ENCODE measurements at places on chromosomes 3 and 15.

GRCh38 chr3:151130428-151130827, 45.0 kb downstream of the MED12L start:
- no peak for DNase-seq

DNA sequence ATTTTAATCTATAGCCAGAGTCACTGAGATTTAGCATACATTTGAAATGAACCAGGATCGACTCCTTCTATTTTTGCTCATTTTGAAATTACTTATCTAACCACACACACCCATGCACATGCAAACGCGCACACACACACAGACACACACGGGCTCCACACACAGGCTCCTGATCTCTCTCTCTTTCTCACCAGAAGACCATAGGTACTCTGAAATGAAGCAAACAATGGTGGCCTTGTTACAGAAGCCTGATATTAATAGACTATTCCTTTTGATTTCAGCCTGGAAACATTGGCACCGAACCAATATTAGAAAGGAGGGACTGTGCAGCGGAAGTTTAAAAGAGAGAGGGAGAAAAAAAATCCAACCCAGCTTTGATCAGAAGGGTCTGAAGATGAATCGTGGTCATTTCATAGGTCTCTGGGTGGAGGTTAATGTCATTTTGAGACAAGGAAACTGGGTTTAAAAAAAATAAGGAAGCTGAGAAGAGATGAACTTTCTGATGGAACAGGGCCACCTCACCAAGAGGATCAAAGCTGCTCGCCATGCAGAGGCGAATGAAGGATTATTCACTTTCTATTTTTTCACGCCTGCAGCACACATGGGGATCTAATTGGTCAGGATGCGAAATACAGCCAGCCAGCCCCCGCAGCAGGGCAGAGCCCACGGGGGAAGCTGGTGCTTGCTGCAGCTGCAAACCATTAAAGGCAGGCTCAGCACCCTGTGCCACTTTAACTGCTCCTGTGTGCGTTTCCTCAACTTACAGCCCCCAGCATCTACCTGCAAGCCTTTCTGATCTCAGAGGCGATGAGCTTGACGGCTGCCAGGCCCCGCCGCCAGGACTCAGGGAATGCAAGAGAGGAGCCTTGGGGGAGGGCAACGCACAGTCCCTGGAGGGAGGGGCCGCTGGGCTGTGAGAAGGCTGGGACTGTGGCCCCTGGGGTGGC, 88.8 kb downstream of the HES1 start:
- DNase-seq: no peak

- no peak for DNase-seq
These were observed 4.6 kb upstream of the PRICKLE2 start for GRCh38 chr3:64229903-64230302.

- no peak for DNase-seq
These were observed 18.1 kb upstream of the VGLL4 start for GRCh38 chr3:11661827-11662226.

GRCh38 chr3:15948388-15948787, 150.6 kb upstream of the ANKRD28 start:
- DNase-seq: no peak

DNA sequence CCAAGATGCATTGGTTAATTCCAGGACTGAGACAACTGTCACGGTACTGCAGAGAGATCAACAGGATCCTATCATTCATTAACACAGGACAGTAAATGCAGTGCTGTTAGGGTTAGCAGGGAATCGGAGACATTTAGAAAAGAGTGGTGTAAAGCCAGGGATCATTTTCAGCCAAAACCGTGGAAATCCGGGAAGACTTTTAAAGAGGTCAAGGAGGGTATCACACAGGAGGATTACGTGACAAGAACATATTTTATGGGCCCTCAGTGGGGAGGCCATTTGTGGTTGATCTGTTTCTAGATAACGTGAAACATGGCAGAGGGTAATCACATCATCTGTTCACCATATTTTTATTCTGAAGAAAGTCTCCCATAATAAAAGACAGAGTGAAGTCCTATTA, 216.1 kb downstream of the PTPRG start:
- no peak for DNase-seq

GRCh38 chr15:76201536-76202255, 109.6 kb downstream of the ETFA start:
- no peak for DNase-seq

GRCh38 chr15:68618908-68619698, 40.3 kb downstream of the CORO2B start:
- no peak for DNase-seq

All from testis (tissue), 5 donors.